ENCODE measurements at places on chromosomes 5 and 9. TPM values are rescaled to one million over a fixed set of nuclear protein-coding genes. Genes with fewer than 3 reads are reported as not detected.

GRCh38 chr5:76620166-76620565, 3.0 kb downstream of the F2RL2 start:
- DNase-seq, result no peak

- DNase-seq, result no peak
Measured at GRCh38 chr9:90795084-90795483, 6.5 kb upstream of the SYK start.

GABRA6 gene
- polyA plus RNA-seq, result not detected

ATOSB gene
- 2.2 TPM for polyA plus RNA-seq

OR13C2 gene
- not detected for polyA plus RNA-seq

GTF2H2C gene
- 79.9 TPM for polyA plus RNA-seq
